Stimulated activated CD4-positive, alpha-beta T cell treated with anti-CD3 and anti-CD28 coated beads, Interleukin-2, amount 100 ng/mL, for 48 hours (primary cell): ENCODE measurements at places on chromosomes 5 and 9.

DNA sequence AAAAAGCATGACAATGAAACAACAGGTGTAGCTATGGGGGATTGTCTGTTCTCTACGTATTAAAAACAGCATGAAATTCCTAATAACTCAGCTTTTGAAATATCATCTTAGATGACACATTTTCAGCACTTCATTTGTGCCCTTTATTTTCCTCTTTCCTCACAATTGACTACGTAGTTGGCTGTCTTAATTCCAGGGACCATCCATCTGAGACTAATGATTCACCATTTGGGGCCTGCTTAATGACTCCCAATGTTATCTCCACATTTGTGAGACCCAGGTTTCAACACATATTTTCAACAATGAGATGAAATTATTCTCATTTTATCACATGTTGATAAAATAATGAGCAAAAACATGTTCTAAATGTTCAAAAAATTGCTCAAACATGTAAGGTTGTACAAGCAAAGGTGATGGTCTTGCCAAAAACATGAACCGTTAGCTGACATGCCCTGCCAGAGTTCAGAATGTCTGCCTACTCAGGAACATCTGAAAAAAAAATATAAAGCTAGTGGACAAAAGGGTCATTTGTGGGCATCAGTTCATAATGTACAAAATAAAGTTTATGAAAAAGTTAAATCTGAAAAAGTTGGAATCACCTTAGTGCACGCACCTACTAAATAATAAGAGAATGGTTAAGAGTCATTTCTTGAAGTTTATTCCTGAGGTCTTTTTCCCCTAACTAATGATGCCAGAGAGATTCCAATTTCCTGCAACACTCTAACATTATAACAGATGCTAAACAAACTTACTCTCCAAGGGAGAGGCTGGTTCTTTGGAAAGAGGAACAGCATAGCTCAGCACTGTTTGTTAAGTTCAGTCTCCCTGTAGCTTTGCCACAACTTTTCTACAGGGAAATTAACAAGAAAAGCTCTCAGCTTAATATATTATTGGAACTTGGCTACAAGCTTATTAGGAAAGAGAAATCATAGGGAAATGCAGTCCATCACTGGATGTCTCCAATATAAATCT, 275.5 kb downstream of the SPOCK1 start:
- DNase-seq: no peak

DNA sequence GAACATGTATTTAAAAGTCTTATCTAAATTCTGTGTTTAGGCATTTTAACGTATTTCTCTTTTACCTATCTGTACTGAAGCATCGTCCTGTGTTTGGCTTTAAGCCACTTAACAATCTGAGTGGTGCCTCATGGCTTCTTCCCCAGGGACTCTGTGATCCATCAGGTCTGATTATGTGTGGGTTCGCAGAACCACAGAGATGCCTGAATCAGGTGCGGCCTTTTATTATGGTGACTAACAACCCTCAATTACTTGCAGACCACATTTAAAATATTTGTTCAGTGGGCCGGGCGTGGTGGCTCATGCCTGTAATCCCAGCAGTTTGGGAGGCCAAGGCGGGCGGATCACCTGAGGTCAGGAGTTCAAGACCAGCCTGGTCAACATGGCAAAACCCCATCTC, 39.6 kb upstream of the SAP30L start:
- no peak for DNase-seq

DNA sequence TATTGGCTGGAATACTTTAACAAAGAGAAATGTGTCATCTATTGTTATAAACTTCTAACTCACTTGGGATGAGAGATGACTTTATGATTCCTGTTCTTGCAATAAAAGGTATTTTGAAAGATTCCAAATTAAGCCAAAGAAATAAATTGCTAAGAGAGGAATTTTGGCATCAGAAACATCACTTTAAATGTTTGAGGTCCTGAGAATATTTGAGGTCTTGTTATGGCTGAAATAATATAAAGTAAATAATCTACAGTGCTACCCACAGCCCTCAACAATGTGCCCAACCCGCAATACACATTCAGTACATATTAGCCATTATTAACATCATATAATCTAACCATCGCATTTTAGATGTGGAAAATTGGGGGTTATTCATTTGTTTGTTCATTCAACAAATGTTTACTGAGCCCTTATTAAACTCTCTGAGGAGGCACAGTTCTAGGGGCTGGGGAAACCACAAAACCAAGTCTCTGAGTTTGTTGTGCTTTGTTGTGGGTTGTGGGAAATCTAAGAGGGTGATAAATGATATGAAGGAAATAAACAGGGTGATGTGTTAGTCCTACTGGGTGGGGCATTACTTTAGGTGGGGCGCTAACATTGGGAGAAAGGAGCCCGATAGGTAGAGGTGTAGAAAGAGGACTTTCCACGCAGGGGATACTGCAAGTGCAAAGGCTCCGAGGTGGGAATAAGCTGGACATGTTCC, 135.2 kb upstream of the CLINT1 start:
- no peak for DNase-seq

GRCh38 chr9:75687359-75687953, 203.0 kb upstream of the PCSK5 start:
- DNase-seq: no peak

DNA sequence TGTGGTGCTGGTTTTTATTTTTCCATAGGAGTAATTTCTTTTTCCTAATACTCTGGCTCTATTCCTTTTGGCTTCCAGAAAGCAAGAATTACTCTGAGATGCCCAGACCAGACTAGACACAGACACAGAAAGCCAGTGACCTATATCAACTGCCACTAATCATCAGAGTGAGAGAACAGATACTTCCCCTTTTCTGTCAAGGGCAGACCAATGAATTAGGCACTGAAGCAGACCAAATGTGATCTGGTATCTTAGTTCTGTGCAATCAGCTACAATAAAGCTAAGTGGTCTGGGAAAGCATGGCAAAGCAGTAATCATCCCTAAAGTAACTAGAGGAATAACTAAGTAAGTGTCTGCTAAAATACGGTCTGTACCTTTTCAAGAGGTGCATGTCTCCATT, 239.1 kb downstream of the ELAVL2 start:
- no peak for DNase-seq

- DNase-seq: no peak
These were observed 188.7 kb upstream of the MRPS30 start for GRCh38 chr5:44619875-44620610.
